ENCODE measurements at places on chromosomes 6 and 20.
A peak's percentile ranks its signal among the peaks of the same experiment; 100 is the strongest.

- no peak for DNase-seq
Observed at GRCh38 chr6:81561731-81562130, 190.8 kb downstream of the TENT5A start.

- no peak for DNase-seq
Observed at GRCh38 chr20:1632178-1632577, 12.4 kb upstream of the SIRPB1 start.

DNA sequence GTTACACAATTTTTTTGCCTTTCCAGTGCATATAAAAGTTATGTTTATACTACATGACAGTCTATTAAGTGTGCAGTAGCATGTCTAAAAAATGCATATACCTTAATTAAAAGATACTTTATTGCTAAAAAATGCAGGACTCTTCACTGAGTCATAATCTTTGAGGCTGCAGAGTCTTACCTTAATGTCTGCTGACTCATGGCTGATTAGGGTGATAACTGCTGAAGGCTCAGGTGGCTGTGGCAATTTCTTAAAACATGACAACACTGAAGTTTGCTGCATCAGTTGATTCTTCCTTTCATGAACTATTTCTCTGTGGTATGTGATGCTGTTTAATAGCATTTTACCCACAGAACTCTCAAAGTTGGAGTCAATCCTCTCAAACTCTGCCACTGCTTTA is 19.1 kb downstream of the ZSCAN23 start:
- DNase-seq = no peak

DNA sequence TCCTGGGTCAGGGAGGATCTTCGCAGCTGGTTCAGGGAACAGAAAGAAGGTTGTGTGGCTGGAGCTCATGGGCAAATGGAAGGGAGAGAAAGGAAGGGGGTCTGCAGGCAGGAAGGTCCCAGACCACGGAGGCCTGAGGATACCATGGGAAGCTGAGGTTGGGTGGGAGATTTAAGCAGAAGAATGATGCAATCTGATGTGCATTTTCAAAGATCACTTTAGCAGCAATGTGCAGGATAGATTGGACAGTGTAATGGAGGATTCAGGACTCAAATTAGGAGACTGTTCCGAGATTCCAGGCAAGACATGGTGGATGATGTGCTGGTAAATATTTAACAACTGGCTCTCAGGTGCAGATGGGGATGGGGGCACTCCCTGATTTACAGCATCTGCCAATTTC is 5.8 kb upstream of the RRBP1 start:
- no peak for DNase-seq

DNA sequence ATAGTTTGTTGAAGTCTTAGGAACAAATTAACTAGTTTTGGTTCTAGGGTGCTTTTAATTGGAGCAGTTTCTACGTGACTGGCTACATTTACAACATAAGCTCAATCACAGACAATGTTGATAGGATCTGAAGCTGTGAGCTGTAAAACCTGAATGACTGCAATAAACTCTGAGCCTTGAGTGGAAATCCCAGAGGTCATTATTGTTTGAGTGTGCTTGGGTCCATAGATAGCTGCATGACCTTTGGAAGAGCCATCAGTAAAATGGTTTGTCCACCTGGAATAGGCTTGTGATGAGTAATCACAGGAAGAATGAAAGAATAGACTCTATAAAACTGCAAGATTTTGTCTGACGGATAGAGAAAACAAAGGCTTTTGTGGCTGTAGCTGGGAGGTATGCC is 26.7 kb downstream of the HLA-DRB1 start:
- DNase-seq = no peak

DNA sequence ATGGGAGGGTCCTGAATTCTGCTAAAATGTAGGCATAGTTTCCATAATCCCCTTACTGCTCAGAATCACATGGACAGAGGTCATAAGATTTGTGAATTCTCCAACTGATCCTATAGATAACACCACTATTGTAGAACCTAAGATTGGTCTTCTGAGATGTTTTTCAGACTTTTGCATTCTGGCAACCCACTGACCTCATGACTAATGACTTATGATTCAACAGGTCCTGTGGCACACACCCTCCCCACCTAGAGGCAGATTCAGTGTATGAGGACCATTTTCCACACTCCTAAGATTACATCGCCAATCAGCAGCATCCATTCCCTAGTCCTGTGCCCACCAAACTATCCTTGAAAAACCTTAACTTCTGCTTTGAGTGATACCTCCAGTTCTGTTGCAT is 207.2 kb downstream of the BTBD9 start:
- DNase-seq = no peak

DNA sequence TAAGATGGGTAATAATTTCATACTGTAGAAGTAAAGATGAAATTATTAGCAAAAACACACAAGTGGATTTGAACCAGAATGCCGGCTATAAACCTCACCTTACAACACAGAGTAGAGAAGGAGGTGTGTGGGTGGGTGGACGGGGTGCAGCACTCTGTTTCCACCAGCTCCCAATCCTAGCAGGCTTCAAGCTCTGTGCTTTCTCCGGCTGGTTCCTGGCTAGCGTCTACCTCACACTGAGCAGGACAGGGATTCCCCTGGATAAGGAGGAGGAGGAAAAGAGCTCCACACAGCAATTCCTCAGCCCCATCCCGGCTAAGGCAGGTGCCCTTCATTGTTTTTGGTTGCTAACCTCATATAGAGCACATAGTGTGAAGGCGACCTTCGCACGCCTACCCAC is 453.3 kb downstream of the C6orf118 start:
- DNase-seq = no peak

DNA sequence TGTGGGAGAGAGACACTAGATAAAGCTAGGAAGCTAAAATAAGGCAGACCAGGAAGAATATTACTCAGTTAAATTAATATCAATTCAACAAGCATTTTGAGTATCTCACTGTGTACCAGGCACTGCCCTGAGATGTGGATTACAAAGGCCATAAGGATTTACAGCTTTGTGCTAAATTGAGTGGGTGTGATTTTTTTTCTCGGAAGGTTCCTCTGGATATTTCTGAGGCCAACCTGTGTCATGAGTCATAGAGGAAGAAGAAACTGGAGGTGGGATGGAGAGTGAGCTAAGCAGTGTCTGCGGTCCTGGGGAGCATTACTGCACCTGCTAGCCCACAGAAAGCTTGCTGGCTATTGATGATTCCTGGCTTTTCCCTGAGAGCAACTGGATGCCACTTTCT is 135.2 kb downstream of the RFPL4B start:
- DNase-seq = no peak

GRCh38 chr6:83083476-83083875 is 16.0 kb downstream of the DOP1A start:
- no peak for DNase-seq

DNA sequence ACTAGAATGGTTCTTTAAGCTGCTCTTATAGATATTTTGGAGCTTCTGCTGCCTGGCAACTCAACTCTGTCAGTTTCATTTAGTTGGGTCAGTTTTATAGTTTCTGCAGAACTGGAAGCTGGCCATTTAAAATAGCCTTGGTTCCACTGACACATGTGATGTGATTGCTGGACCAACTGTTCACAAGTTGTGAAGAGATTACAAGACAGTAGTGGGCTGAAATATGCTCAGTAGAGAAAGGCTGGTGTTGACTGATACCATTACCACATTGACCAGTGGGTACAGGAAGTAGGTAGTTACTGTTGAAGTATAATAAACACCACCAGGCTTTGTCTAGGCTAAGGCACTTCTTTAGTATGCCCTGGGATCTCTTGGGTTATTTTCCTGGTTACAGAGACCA is 39.0 kb downstream of the BCKDHB start:
- no peak for DNase-seq

DNA sequence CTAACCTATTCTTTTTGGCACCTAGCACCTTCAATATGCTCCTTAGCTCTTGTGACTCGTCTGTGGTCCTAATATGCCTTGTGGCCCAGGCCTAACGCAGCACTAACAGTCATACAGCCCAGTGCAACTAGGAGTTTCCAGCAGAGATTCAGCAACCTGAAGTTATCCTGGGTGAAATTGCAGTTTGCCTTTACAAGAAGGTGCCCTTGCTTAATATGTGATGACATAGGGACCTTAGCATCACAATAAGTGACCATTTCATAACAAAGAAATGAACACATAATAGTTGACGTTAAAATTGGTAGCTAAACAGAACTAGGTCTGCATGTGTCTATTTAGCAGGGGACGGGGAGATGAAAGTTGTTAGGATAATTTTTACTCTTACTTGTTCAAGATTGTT is 10.1 kb downstream of the FIG4 start:
- DNase-seq = no peak

DNA sequence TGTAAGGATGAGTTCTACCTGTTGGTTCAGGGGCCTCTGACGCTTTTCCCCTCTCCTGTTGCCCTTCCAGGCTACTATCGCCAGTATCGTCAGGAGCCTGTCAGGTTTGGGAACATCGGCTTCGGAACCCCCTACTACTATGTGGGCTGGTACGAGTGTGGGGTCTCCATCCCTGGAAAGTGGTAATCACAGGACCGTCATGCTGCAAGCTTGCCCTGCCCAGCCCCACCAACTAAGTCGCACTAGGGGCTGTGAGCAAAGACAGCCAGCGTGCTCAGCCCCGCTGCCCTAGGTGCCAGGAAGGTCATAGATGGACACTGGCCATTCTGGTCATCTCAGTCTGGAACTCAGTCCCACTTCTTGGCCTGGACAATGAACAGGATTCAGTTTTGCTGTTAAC is 102.1 kb downstream of the FNDC1 start:
- no peak for DNase-seq

DNA sequence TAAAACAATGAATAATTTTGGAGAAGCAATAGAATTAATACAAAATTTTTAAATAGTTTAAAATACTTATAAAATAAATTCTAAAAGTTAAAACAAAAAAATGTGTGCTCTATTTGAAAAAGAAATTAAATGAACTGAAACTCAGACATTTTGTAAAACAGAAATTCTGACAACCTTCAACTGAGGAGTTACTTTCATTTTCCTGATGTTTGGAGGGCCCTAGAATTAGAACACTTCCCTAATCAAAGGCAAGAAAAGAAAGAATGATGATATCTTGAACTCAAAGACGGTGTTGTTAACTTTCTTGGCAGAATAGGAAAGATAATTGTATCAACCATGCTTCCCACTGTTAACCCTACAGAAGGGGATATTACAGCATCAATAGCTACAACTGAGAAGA is 27.9 kb downstream of the SNX14 start:
- DNase-seq = no peak

DNA sequence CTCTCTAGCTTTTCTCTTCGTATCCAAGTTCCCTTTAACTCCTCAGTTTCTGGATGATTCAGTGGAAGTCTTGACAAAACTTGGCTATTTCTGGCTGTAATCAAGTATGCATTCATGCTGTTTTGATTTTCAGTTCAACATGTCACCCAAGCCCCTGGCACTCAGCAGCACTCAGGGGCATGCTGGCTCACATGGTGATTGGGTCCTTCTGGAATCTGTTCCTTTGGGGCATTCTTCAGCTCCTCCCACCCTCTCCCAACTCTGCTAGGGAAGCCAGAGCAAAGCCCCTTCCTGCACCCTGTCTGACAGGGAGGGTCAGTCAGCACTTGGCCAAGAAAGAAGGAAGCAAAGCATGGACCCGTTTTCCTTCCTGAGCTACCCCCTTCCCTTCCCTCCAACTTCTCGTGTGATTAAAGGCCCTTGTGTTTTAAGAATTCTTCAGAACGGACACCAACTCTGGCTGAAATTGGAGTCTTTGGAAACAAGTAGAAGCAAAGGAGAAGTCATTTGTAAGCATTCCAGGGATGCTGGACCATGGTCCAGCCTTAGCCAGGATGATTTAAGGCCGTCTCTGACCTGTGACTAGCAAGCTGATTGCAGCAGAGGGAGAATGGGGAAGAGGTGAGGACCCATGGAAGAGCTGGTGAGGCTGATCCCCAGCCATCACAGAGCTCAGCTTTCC is 7.1 kb downstream of the PLEKHG1 start:
- no peak for DNase-seq

- peak; percentile 16 for DNase-seq
Observed at GRCh38 chr6:134882426-134883038, 67.4 kb downstream of the ALDH8A1 start.

- no peak for DNase-seq
Observed at GRCh38 chr6:108113557-108114519, 39.3 kb upstream of the OSTM1 start.

- no peak for DNase-seq
Observed at GRCh38 chr6:147226877-147227276, 22.7 kb downstream of the STXBP5 start.

GRCh38 chr6:38671885-38672467 is 31.0 kb downstream of the GLO1 start:
- peak; percentile 3 for DNase-seq

DNA sequence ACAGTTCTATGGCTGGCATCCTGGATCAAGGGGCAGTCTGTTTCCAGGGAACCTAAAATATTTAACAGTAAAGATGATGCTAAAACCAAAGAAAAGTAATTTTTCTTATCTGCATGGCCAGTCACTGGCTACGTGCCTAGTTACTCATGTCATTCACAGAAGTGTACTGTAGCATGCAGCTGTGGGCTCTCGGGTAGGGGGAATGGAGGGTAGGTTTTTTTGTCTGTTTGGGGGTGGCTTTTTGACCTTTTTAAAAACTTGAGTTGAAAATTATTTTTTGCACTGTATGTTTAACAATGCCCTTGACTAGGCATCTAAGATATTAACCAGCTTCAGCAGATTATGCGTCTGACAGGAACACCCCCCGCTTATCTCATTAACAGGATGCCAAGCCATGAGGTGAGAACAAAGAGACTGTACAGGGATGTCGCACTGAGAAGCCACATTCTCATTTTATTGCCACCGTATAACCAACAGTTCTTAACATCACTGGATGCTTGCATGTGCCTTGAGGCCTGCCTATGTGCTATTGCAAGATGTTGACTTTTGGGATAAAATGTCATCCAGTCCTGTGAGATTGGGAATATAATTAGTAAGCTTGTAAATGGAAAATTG is 30.3 kb upstream of the MAPK13 start:
- no peak for DNase-seq

GRCh38 chr6:76677017-76677416 is 604.6 kb upstream of the IMPG1 start:
- no peak for DNase-seq

DNA sequence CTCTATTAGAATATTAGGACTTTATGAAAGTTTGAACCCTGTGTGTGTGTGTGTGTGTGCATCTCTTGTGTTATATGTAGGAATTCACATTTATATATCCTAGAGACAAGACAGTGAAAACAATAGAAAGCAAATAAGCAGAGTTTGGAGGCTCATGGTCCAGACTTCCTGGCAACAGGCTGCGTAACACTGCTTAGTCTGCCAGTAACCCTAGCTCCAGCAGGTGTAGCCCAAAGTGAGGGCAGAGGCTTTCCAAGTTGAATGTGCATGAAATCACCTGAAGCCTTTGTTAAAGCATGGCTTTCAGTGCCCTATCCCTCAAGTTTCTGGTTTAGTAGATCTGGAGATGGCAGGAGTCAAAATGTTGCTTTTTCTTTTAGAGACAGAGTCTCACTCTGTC is 569.9 kb downstream of the KIF16B start:
- no peak for DNase-seq

- no peak for DNase-seq
Observed at GRCh38 chr20:48818481-48818987, 9.3 kb downstream of the PREX1 start.

GRCh38 chr6:11207199-11207968 is 25.1 kb downstream of the NEDD9 start:
- no peak for DNase-seq

All from NCI-H187 (cell line).